ENCODE measurements at places on chromosomes 11 and 22.

GRCh38 chr11:134357545-134357839, 25.7 kb downstream of the GLB1L2 start:
- DNase-seq = no peak

- no peak for DNase-seq
Observed at GRCh38 chr11:35103366-35104208, 35.4 kb upstream of the CD44 start.

DNA sequence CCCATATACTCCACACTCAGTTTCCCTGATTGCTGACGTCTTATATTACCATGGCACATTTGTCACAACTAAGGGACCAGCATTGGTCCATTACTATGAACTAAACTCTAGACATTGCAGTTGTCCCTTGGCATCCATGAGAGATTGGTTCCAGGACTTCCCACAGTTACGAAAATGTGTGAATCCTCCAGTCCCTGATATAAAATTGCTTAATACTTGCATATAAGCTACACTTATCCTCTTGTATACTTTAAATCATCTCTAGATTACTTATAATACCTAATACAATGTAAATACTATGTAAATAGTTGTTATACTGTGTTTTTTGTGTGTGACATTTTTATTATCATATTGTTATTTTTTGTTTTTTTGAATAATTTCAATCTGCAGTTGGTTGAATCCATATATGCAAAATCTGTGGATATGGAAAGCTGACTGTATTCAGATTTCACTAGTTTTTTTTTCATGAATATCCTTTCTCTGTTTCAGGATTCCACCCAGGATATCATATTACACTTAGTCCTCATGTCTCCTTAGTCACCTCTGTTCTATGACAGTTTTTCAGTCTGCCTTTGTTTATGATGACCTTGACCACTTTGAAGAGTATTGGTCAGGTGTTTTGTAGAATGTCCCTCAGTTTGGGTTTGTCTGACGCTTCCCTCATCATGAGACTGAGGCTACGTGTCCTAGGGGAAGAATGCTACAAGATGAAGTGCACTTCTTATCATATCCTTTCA, 55.3 kb downstream of the INSC start:
- DNase-seq = no peak

GRCh38 chr11:36314434-36314767, 18.3 kb downstream of the PRR5L start:
- no peak for DNase-seq

- peak; percentile 30 for DNase-seq
Observed at GRCh38 chr22:43996170-43996980, 27.7 kb upstream of the PARVB start.

GRCh38 chr11:64211181-64211872, 4.8 kb downstream of the FERMT3 start:
- DNase-seq = no peak

DNA sequence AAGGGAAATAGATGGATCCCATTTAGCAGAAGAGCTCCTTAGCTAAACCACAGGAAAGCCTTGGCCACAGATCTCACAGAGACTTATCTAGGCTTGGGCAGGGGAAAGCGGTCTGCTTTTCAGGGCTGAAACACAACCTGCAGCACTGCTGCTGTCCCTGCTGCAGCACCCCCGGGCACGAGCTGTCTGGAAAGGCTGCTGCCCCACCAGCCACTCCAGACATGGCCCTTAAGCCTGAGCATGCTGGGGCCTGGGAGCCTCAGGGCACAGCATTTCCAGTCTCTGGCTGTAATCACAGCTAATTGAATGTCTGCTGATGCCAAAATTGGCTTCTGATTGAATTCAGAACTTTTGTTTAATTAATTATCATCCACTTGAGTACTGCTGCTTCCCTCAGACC, 115.0 kb downstream of the TMPRSS5 start:
- no peak for DNase-seq

- DNase-seq = no peak
Observed at GRCh38 chr11:69470301-69470700, 11.2 kb upstream of the LINC01488 start.

- no peak for DNase-seq
Observed at GRCh38 chr11:124108156-124108555, 7.1 kb upstream of the VWA5A start.

DNA sequence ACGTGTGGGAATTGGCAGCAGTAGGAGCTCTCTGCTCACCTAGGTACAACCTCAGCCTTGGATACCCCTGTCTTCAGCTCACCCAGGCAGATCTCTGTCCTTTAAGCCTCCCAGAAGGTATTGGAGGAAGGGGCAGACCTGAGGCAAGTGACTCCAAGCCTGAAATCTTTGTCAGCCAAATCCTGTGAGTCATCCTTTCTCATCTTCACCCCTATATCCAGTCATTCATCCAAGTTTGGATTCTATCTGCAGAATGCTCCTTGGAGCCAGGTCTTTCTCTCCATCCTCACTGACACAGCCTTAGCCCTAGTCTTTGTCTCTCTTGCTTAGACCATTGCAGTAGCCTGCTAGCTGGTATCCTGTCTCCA, 10.4 kb upstream of the THY1 start:
- no peak for DNase-seq

- no peak for DNase-seq
Observed at GRCh38 chr11:106642331-106642730, 375.9 kb downstream of the GUCY1A2 start.

DNA sequence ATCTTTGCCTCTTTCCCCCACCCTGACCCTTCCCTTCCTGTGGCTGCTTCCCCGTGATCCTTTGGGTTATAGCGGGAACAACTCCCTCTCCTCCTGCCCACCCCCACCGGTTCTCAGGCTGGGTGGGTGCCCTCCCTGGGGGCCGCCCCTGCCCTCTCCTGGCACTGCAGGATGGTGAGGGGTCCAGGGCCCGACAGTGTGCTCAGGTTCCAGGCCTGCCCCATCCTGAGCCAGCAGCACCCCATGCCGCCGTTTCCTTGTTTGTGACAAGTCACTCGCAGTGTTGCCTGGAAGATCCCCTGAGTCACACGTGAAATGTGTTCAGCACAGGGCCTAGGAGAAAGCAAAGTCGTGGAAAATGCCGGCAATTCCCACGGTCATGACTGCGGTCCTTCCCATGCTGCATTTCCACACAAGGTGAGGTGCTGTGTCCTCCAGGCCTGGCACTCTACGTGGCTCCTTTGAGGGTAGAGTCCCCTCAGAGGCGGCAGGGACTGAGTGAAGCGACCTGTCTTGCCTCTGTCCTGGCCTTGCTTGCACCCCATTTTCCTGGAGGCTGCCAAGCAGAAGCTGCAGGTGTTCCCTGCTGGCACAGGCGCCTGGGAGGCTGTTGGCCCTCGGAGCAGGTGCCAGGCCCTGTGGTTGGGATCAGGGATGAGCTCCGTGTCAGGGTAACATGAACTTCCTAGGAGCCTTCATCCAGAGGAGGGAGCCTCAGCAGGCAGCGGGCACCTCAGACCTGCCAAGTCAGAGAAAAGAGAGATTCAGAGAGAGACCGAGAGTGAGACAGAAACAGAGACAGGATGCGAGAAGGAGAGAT, 80.5 kb upstream of the LINC01488 start:
- no peak for DNase-seq

DNA sequence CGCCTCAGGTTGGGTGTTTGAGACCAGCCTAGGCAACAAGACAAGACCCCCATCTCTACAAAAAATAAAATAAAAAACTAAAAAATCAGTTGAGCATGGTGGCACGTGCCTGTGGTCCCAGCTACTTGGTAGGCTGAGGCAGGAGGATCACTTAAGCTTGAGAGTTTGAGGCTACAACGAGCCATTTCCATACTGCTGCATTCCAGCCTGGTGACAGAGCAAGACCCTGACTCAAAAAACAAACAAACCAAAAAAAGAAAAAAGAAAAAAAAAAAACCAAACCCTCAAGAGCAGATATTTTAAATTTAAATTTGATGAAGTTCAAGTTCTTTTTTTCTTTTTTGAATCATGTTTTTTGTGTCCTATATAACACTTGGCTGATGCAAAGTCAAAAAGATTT, 7.2 kb upstream of the CCDC83 start:
- DNase-seq = no peak

- no peak for DNase-seq
Observed at GRCh38 chr11:67273260-67273990, 7.2 kb downstream of the GRK2 start.

DNA sequence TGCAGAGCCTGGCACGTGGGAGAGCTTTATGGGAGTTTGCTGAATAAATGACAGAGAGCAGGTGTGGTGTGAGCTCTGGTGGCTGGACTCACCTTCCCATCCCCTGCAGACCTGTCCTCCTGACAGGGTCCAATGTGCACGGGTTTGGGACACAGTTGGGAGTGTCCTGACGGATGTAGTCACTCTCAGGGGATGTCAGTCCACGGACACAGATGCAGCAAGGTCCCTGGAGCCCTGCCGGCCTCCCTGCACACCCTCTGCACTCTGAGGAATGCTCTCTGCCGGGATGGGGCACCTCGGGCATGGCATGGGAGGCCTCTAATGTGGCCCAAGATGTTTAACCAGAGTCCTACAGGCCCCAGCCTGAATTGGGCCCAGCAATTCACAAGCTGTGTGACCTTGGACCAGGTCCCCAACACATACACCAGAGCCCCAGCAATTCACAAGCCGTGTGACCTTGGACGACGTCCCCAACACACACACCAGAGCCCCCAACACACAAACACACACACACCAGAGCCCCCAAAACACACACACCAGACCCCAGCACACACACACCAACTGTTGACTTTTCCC, 30.0 kb upstream of the RFPL3 start:
- DNase-seq = no peak

DNA sequence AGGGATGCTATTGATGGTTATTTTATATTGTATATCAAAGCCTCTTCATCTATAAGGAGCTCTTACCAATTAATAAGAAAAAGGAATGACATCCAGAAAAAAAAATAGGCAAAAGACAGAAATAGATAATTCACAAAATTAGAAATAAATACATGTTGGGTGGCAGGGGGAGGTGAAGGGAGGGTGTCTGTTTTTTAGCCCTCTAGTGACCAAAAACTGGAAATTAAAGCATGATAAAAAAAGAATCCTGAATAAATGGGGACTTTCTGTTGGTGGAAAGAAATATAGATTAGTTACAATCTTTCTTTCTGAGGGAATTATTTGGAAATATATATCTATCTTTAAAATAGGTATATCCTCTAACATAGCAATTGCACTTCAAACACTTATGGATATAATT, 42.0 kb upstream of the TTC36 start:
- DNase-seq = no peak

GRCh38 chr11:122189229-122189628, 73.2 kb upstream of the BLID start:
- no peak for DNase-seq

DNA sequence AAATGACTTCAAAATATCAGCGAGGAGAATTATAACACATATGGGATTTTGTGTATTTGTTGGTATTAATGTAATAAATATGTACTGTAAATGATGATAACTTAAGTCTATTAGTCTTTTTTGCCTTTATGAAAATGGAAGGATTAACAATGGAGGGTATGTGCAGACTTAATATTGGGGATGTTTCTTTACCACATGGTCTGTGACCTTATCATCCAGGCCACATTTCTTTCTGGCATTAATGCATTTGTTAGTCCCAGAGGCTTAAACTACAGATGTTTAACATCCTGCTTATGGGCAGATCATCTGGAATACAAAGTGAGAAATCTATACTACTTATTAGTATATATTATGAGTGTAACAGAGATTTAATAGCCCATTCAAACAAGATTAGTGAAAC, 64.6 kb downstream of the SOX6 start:
- no peak for DNase-seq

- no peak for DNase-seq
Observed at GRCh38 chr11:103067118-103067517, 24.8 kb downstream of the DCUN1D5 start.

DNA sequence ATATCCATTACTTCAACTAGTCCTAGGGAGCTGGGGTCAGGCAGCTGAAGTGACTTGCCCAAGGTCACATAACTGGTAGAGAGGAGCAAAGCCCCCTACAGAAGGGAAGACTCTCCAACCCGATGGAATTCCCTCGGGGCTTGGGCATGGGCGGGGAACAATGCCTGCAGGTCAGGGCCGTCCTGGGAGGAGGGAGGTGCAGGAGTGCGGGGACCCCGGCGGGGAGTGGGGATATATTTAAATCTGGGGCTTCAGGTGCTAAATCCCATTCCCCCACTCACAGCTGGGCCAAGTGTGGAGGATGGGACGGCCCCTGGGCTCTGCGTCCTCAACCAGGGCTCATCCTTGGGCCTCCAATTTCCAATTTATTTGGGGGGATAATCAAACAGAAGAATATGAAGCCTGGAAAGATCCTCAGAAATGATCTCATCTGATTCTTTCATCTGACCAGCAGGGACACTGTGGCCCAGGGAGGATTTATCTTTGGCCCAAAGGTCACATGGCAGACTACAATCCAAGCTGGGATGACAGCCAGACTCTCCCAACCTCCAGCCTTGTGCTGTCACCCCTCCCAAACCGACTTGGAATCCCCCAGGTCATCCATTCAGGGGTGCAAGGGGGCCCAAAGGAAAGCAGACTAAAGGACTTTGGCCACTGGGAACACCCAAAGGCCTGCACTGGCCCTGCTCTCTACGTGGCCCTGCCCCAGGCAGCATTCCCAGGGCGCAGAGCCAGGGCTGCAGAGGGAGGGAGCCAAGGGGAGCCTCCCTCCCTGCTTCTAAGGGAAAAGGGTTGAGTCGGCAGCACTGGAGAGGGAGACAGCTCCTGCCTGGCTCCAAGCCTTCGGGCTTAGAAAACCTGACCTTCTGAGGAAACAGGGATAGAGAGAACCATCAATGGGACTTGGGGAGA, 8.7 kb upstream of the C1QTNF6 start:
- DNase-seq = no peak

- DNase-seq = no peak
Observed at GRCh38 chr11:113334183-113334582, 19.8 kb downstream of the TTC12 start.

GRCh38 chr11:72472765-72473164, 38.4 kb upstream of the CLPB start:
- DNase-seq = no peak

DNA sequence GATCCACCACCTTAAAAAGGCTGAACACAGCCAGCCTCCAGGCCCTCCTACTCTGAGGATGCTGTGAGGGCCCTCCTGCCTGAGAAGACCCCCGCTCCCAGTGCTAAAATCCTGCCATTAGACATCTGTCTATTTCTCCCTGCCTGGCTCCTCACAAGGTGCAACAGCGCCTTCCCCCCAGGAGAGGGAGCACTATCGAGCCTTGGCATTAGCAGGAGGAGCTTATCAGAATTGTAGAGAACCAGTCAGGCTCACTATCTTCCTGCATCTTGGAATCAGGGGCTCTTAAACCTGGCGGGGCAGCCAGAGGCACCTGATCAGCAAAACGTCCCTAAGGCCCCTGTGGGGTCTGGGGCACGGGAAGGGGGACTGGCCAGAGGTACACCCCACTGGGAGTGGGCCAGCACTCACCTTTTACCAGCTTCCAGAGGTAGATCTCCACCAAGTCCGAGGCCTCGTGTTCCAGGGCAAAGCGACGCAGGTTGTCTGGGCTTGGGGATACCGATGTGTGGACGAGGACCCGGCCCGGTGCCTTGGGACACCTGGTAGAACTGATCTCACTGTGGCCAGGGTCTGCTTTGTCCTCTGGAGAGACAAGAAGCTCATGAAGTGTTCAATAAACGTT, 28.7 kb downstream of the CHRDL2 start:
- no peak for DNase-seq

- no peak for DNase-seq
Observed at GRCh38 chr11:62539238-62539925, 7.2 kb downstream of the AHNAK start.
